ENCODE measurements at places on chromosomes 3 and 15. TPM values are rescaled to one million over a fixed set of nuclear protein-coding genes. Genes with fewer than 3 reads are reported as not detected.

Gene MAGEL2
- 20.1 TPM for polyA plus RNA-seq

Gene SLC35G2
- 1.4 TPM for polyA plus RNA-seq

Gene MUC13
- not detected for polyA plus RNA-seq

Gene RAB6B
- polyA plus RNA-seq: 8.2 TPM

Gene COL8A1
- polyA plus RNA-seq: 0.40 TPM

Gene SAMMSON
- 0.25 TPM for polyA plus RNA-seq

Gene LIPH
- not detected for polyA plus RNA-seq

GRCh38 chr3:192850451-192850981, 67.1 kb downstream of the MB21D2 start:
- DNase-seq: no peak

GRCh38 chr3:25564075-25564474, 100.6 kb downstream of the TOP2B start:
- no peak for DNase-seq

- no peak for DNase-seq
Measured at GRCh38 chr15:89179966-89180875, 41.2 kb downstream of the RLBP1 start.

DNA sequence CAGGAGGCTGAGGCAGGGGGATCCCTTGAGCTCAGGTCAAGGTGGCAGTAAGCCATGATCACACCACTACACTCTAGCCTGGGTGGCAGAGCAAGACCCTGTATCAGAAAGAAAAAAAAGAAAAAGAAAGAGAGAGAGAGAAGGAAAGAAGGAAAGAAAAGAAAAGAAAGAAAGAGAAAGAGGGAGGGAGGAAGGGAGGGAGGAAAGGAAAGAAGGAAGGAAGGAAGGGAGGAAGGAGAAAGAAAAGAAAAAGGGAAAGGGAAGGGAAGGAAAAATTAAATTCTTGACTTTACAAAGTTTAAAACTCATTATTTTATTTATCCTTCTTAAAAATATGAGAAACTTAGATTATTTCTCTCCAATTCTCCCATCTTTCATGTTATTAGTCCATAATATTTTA, 17.1 kb upstream of the IDH2 start:
- DNase-seq: no peak

DNA sequence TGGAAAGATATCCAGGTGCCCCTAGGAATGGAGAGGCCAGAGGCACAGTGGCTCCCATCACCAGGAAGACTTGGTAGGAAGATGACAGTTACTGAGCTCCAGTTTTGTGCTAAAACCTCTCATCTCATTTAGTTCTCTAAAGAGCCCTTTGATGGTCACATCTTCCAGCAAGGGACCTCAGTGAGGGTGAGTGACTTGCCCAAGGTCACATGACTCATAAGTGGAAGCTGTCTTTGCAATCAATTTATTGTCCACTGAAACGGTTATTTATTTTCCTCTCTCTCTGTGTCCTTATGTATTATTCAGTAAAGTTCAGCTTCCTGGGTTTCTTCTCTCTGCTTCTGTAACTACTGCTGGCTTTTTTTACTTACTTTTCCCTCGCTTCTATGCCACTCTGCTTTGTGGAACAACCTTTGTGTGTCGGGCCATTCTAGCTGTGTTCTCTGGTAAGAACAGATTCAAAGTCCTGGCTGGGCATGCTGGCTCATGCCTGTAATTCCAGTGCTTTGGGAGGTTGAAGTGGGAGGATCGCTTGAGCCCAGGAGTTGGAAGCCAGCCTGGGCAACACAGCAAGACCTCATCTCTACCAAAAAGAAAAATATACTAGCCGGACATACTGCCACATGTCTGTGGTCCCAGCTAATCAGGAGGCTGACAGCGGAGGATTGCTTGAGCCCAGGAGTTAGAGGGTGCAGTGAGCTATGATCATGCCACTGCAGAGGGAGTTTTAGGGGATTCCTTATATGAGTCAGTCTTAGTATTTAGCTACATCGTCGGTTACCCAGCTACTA, 55.9 kb downstream of the PDIA5 start:
- DNase-seq: no peak

GRCh38 chr3:110995461-110996231, 76.0 kb upstream of the NECTIN3 start:
- no peak for DNase-seq

- no peak for DNase-seq
Measured at GRCh38 chr3:107745354-107745753, 222.6 kb downstream of the BBX start.
